Panc1 (cell line): ENCODE measurements at places on chromosomes 7 and 10. TPM values are rescaled to one million over a fixed set of nuclear protein-coding genes. Genes with fewer than 3 reads are reported as not detected.

The HSPA12A gene
- 7.7 TPM for total RNA-seq

The CABCOCO1 gene
- total RNA-seq: 4.0 TPM

The CELF2 gene
- 0.44 TPM for total RNA-seq

The CHRM2 gene
- total RNA-seq: not detected

The GALNT17 gene
- total RNA-seq: not detected

The ATP6V0A4 gene
- total RNA-seq: 0.15 TPM

The TBL2 gene
- 60.1 TPM for total RNA-seq

The HOXA10 gene
- 0.41 TPM for total RNA-seq
